ENCODE measurements at places on chromosomes 2 and 18. TPM values are rescaled to one million over a fixed set of nuclear protein-coding genes. Genes with fewer than 3 reads are reported as not detected.

Gene DIPK1C
- polyA plus RNA-seq: not detected

Gene ADGRF3
- 0.54 TPM for polyA plus RNA-seq

Gene ASXL3
- 0.14 TPM for polyA plus RNA-seq

Gene GKN2
- polyA plus RNA-seq: not detected

Gene LBX2
- 0.27 TPM for polyA plus RNA-seq

Gene TBR1
- not detected for polyA plus RNA-seq

Gene MAP3K19
- polyA plus RNA-seq: not detected

Gene B3GNT7
- 26.4 TPM for polyA plus RNA-seq

Gene PAX3
- polyA plus RNA-seq: 0.33 TPM

Gene ZNF521
- polyA plus RNA-seq: 9.5 TPM

Gene LYPD6
- 5.6 TPM for polyA plus RNA-seq

Gene SLC19A3
- polyA plus RNA-seq: 8.4 TPM

Gene SANBR
- polyA plus RNA-seq: 3.5 TPM

Gene IFIH1
- polyA plus RNA-seq: 0.32 TPM

Gene TNFRSF11A
- polyA plus RNA-seq: 8.1 TPM

Gene ARL6IP6
- 84.4 TPM for polyA plus RNA-seq

Gene ANKAR
- 0.56 TPM for polyA plus RNA-seq

Gene SPAG16
- 6.0 TPM for polyA plus RNA-seq

Gene UGT1A6
- not detected for polyA plus RNA-seq

Gene MORN2
- 7.2 TPM for polyA plus RNA-seq

Gene KCNE4
- 0.03 TPM for polyA plus RNA-seq

Gene CAPN14
- not detected for polyA plus RNA-seq

Gene ZNF397
- polyA plus RNA-seq: 9.8 TPM

Gene VWA3B
- polyA plus RNA-seq: not detected

Gene NEU4
- polyA plus RNA-seq: 0.32 TPM

Gene ELMOD3
- polyA plus RNA-seq: 8.5 TPM

Gene LIPG
- 9.2 TPM for polyA plus RNA-seq

Gene AQP4
- polyA plus RNA-seq: 2.8 TPM

Gene TTN
- 0.30 TPM for polyA plus RNA-seq

Gene RAB11FIP5
- 6.3 TPM for polyA plus RNA-seq

Gene PPP1R7
- 18.6 TPM for polyA plus RNA-seq

Gene ARL4C
- 7.0 TPM for polyA plus RNA-seq

Gene CHN1
- 27.5 TPM for polyA plus RNA-seq

Gene RETREG2
- polyA plus RNA-seq: 66.8 TPM

Gene ASXL2
- 5.5 TPM for polyA plus RNA-seq

Gene KCNG2
- polyA plus RNA-seq: 0.71 TPM

Data from H1 (cell line).